Activated CD4-positive, alpha-beta T cell treated with anti-CD3 and anti-CD28 coated beads for 24 hours (primary cell): ENCODE measurements at places on chromosomes 1 and 21.

DNA sequence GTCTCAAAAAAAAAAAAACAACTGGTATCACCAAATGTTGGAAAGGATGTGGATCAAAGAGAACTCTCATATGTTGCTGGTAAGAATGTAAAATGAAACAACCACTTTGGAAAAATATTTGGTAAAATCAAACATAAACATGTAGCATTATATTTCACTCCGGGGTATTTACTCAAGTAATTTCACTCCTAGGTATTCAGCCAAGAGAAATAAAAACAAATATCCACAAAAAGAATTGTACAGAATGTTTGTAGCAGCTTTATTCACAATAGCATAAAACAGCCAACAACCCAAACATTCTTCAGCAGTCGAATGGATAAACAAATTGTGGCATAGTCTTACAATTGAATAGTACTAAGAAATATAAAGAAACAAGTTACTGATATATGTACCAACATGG, 32.4 kb upstream of the ZSWIM5 start:
- no peak for DNase-seq

DNA sequence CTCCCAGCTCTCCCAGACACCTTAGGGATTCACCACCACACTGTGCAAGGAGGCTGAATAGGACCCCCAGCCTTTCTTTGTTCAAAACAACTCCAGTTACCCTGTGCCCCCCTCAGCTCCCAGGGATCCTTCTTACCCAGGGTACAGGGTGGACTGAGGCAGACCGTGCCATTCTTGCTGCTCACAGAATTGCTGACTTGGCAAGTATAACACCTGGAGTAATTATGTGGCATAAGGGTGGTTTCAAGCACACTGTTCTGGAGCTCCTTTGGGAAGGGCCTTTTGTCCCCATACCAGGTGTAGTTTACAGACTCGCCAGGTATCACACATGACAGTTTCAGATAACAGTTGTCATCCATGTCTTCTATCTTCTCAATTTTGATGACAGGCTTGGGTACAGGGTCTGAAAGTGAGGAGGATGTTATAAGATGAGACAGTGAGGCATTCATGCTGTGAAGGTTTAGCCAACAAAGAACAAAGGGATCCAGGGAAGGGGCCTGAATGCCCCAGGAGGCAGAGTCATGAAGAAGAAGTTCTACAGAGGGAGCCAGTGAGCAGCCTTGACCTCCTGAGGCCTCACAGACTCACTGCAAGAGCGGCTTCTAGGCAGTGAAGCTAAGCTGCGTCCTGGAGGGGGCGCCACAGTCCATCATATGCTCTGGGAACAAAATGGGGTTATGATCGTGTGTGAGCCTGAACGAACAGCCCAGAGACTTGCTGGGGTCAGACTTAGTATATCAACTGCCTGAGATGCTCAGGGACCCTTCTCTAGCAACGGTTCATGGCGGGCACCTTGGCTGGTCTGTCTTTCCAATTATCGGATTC, 30.3 kb downstream of the CD48 start:
- DNase-seq, result peak; percentile 85

GRCh38 chr1:6033986-6034749, 11.5 kb upstream of the KCNAB2 start:
- DNase-seq, result peak; percentile 18

DNA sequence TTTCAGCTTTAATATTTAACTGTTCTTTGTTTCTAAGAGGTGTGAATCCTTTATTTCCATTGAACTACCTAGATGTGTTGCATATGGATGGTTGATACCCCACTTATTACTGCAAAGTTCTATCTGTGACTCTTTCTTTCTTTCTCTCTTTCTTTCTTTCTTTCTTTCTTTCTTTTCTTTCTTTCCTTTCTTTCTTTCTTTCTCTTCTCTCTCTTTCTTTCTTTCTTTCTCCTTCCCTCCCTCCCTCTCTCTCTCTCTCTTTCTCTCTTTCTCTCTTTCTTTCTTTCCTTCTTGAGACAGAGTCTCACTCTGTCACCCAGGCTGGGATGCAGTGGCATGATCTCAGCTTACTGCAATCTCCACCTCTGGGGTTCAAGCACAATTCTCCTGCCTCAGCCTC, 34.1 kb downstream of the GABPB2 start:
- no peak for DNase-seq

DNA sequence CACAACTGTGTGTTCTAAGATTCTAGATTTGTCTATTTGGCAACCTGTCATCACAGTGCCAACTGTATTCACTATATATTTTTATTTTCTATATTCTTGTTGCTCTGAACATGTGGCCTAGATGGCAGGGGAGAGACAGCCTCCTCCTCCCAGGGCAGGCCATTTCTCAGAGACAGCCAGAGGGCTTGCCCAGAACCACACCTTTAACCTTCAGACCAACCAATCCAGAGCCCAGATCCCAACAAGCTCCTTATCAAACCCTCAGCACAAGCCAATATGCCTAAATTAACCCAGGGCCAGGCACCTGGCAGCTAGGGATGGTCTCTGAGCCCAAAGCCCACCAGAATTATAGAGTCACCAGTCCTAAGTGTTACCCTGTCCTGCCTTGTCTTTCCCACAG, 19.3 kb downstream of the TRIM11 start:
- DNase-seq, result no peak

GRCh38 chr1:160827418-160827817, 31.4 kb downstream of the LY9 start:
- DNase-seq, result no peak

GRCh38 chr1:214143006-214143992, 137.7 kb upstream of the SMYD2 start:
- DNase-seq, result no peak

GRCh38 chr1:230070321-230071208, 3.5 kb downstream of the GALNT2 start:
- no peak for DNase-seq

DNA sequence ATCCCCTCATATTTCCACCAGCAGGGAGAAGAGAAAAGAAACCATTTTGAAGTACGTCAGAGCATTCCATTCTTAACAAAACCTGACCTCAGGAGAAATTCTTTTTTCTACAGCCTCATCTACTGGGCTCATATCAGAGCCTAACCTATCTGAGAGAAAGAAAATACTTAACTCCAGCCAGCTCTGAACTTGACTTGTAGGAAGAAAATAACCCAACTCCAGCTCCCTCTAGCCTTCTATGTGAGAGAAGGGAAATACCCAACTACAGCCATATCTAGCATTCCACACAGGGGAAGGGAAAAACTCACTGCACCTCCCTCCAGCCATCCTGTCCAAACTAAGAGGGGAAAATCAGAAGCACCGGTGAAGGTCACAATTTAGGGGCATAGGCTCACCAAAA, 57.7 kb downstream of the SPATA6 start:
- no peak for DNase-seq

GRCh38 chr1:161420763-161421455, 53.2 kb upstream of the CFAP126 start:
- no peak for DNase-seq

- no peak for DNase-seq
Measured at GRCh38 chr1:3069491-3070308, 697 bp downstream of the PRDM16 start.

DNA sequence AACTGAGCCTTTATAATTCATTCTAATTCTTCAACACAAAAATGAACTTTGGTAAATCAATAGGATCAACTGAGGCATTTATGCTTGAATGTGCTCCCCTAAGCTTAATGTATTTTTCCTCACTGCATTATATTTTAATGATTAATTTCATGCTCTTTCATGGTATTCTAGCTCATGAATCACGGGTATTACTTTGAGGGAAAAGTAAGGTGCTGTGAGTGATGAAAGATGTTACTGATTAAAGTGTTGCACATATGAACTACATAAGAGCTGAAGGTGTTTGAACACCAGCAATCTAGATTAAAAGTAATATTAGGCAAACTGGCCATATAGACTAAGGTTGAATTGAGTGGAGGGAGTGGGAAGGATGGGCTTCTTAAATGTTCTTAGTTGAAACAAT, 1.9 kb downstream of the DPYD start:
- no peak for DNase-seq

DNA sequence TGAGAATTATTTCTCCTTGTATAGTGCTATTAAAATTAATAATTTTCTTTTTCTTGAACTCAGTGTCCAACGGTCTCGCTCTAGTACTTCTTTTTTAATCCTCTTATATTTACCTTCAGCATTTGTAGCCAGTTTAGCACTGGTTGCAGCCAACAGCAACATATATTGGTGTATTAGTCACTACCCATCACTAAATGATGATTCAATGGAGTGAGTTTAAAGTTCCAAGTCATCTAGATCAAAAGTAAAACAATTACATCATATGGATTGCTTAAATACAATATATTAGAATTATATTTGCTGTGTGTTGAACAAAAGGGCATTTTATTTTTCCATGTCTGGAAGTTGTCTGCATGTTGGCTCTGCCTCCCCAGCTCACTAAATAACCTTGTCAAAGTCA, 591.8 kb downstream of the ADGRL2 start:
- DNase-seq, result no peak

GRCh38 chr21:41715649-41716281, 51.1 kb downstream of the RIPK4 start:
- DNase-seq, result no peak

- DNase-seq, result no peak
Measured at GRCh38 chr1:180793451-180793850, 119.2 kb upstream of the KIAA1614 start.

DNA sequence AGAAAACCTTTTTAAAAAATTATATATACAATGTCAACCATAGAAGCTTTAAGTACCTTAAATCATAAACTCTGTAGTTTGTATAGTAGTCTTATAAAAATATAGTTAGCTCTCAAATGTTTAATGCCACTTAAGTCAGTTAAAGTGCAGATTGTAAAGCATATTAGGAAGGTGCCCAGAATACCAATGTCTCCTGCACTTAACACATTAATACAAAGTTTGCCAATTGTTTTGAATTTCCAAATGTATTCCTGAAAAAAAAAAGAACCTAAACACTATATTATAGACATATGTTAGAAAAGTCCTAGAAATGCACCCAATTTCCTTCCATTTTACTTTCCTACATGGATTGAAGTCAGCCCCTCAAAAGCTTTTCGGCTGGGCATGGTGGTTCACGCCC, 12.1 kb downstream of the F3 start:
- no peak for DNase-seq

GRCh38 chr1:72037745-72038343, 244.5 kb downstream of the NEGR1 start:
- no peak for DNase-seq

DNA sequence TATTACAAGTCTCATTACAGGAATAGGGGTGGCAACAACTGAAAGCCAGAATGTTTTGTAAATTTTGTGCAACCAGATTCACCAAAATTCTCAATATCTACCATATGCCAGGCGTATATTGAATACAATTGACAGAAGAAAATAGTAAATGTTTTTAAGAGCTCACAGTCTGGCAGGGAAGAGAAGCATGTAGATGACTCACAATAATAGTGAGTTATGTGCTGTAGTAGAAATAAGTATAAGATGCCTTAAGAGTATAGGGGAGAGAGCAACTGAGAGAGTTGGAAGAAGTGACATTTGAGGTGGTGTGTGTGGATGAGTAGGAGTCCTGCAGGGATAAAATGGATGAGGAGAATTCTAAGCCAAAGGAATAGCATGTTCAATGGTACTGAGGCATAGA, 170.5 kb upstream of the FGGY start:
- DNase-seq, result no peak

DNA sequence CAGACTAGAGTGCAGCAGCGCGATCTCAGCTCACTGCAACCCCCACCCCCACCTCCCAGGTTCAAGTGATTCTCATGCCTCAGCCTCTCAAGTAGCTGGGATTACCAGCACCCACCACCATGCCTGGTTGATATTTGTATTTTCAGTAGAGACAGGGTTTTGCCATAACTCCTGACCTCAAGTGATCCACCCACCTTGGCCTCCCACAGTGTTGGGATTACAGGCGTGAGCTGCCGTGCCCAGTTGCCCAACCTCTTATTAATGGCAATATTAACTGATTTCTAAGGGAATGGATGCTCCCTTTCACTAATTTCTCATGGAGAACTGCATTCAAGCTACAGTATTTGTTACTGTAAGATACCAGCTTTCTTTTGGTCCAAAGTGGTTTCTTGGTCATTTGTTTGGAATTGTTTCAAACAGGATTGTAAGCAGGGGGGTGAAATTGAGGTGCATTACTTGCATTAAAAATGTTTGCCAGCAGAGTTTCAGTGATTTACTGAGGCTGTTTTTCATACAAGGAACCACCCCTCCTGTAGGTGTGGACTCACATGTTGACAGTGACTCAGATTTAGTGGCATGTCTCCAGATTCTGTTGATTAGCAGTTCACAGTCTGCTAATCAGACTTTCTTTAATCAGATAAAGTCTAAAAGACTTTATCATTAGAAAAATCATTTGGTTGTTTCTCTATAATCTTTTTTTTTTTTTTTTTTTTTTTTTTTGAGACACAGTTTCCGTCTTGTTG, 3.9 kb upstream of the TGFBR3 start:
- no peak for DNase-seq

DNA sequence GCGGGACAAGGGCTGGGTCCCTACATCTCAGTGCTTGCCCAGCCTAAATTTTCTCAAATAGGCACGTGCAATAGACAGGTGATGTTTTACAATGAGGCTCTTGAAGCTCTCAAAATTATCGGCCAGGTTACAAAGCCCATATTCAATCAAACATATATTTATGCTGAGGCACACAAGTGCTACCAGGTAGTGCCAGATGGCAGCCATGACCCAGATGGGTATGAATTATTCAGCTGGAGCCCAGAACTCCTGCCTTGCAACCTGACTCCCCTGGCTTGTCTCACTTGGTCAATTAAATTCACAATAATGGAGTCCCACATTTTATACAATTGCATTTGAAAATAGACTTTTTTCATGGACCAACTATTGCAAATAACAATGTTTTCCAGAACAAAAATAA, 12.3 kb upstream of the ADAM30 start:
- no peak for DNase-seq

- DNase-seq, result no peak
Measured at GRCh38 chr1:111895469-111895868, 94.0 kb downstream of the KCND3 start.

GRCh38 chr1:15958111-15958510, 17.8 kb downstream of the ZBTB17 start:
- DNase-seq, result no peak

GRCh38 chr21:14527696-14528652, 18.1 kb downstream of the SAMSN1 start:
- no peak for DNase-seq

DNA sequence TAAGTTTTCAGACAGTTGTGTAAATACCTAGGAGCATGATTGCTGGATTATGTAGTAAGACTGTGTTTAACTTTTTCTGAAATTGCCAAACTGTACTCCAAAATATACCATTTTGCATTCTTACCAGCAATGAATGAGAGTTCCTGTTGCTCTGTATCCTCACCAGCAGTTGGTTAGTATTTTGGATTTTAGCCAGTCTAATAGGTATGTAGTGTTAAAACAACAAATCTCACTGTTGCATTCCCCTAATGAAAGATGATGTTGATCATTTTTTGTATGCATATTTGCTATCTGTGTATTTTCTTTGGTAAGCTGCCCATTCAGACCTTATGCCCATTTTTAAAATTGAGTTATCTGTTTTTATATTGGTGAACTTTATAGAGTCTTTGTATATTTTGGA, 89.9 kb downstream of the RASAL2 start:
- no peak for DNase-seq
